AG20443 (cell line): ENCODE measurements at places on chromosomes 2 and 18.

GRCh38 chr2:134142341-134142738, 111.5 kb upstream of the MGAT5 start:
- no peak for DNase-seq

GRCh38 chr2:112765251-112765650, 842 bp upstream of the CKAP2L start:
- DNase-seq, result no peak

GRCh38 chr2:163213661-163214081, 375.1 kb upstream of the KCNH7 start:
- peak; percentile 33 for DNase-seq

- no peak for DNase-seq
Measured at GRCh38 chr2:83464444-83464843, 994.6 kb downstream of the SUCLG1 start.

GRCh38 chr2:102058293-102058833, 66.6 kb downstream of the IL1R2 start:
- no peak for DNase-seq

- no peak for DNase-seq
Measured at GRCh38 chr18:62332964-62333695, 8.0 kb downstream of the TNFRSF11A start.

DNA sequence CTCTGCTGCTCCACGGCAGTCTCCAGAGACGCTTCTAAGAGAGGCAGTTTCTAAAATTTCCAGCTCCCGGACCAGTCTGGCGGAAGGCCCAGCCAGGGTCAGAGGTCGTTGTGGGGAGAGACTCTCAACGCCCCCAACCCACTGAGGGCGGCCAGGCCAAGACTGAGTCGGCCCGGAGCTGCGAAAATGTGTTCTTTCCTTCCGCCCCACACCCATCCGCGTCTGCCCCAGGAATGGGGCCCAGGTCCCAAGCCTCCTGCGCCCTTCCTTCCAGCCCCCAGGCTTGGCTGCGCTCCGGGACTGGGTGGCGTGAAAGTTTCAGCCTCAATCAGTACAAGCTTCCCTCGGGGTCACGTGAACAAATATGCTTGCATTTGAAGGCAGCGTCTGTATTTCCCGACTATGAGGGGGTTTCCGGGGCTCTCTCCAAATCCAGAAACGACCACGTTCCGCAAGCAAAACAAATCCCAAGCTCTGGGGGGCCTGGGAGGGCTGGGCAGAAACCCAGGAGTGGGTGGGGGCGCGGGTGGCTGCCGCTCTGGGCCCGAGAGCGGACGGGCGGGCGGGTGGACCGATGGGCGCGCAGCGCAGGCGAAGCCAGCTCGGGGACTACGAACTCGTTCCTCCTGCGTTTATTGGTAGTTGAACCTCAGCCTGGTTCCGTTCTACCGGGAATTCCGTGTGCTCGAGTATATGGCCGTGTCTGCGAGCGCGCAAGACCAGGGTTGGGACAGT, 3.3 kb downstream of the HOXD3 start:
- no peak for DNase-seq
